ENCODE measurements at places on chromosomes 3 and 15. TPM values are rescaled to one million over a fixed set of nuclear protein-coding genes. Genes with fewer than 3 reads are reported as not detected.

DNA sequence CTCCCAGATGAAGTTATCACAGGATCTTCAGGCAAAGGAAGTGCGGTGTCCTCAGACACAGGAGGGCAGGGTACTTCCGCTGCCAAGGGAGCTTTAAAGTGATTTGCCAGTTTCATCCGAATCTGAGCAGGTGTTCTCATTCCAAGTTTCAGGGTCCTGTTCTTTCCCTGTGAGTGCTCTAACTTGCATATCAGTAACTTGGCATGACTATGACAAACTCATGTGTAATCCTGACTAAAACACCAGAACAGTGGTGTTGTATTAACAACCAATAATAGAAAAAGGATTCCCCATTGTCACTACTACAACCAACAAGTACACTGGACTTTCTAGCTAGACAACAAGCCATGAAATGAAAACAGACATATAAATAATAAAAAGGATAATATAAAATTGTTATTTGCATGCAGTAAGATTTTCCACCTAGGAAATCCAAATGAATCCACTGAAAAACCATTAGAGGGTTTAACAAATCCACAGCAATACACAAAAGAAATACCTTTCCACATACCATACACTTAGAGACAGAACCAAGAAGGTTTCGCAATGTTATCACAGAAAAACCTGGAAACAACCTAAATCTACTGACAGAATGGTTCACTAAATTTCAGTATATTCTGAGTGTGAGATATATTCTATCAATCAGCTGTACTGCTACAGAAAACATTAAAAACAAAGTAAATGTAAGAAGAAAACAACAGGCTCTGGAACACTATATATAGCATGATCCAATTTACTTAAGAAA is 40.9 kb upstream of the RPL35A start:
- H3K27me3 ChIP-seq, result no peaks in the 10 kb centered on the region
- no peak for DNase-seq
- no peaks in the 10 kb centered on the region for H3K36me3 ChIP-seq
- H3K4me3 ChIP-seq, result no peak overlapping the region
- peaks cover 5% of the 10 kb centered on the region for H3K4me1 ChIP-seq

- no peak overlapping the region for H3K27ac ChIP-seq
- H3K27me3 ChIP-seq, result peaks cover 11% of the 10 kb centered on the region
- DNase-seq, result no peak
Observed at GRCh38 chr15:79102595-79102994, 12.0 kb upstream of the RASGRF1 start.

DNA sequence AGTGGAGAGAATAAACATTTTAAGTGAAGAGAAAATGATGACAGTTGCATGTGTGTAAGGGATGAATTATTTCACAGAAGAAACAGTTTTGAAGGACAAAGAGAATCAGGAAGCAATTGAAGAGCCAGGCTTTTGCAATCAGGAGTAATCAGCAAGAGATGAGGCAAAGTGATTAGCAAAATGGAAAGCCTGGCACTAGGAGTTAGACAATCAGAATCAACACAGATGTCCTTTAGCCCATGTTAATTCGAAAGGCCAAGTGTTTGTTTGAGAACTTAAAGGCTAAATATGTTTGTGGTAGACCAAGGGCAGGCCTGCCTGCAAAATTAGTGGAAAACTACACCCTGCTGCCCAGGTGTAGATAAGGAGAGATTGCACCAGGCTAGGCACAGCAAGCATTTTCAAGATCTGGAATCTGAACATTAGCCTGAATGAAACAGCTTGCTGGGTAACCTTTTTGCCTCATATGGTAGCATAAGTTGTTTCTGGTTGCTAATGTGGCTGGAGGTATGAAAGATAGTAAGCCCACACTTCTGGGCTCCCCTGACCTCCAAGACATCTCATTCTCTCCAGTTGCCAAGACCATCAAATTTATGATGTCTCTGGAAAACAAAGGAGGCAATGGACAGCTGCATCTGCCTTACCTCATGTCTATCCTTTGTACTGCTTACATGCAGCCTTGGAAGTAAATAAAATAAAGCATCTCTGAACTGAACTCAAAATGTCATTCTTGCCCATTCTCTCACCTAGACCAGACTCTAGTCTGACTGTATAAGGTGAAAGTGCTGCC is 22.0 kb upstream of the LEKR1 start:
- DNase-seq, result no peak
- no peaks in the 10 kb centered on the region for H3K4me1 ChIP-seq
- H3K4me3 ChIP-seq, result no peak overlapping the region
- no peak overlapping the region for H3K27ac ChIP-seq
- H3K27me3 ChIP-seq, result no peaks in the 10 kb centered on the region

DNA sequence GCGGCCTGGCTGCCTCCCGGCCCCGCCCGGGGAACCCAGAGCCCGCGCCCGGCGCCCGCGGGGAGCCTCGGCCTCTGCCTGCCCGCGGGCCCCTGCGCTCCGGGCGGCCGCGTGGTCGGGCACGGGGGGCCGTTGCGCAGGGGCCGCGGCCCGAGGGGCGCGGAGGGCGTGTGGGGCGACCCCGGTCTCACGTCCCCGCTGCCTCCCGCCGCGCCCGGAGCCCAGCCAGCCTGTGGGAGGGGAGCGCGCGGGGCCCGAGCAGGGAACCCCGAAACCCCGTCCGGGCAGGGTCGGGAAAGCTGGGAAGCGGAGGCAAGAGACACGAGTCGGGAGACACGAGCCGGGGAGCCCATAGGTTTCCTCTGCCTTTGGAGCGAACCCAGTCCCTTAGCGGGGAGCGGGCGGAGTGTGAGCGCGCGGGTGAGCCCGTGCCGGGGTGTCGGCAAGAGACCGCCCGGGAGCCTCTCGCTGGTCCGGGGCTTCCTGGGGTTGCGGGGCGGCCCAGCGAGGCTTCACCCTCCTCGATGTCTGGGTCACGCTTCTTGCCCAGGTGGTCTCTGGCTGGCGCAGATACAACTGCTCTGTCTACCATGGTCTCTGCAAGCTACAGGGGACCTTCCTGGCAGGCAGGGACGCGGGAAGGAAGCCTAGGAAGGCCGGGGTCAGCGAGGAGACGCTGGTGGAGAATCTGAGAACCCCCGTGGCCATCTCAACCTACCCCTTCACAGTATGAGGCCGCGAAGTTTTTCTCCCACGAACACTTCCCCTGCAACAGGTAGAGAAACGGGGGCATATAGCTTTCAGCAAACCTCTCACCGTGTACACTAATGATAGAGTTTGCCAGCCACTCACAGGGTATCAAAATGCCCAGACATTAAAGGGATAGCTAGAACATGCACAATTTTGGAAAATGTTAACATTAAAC is 586 bp downstream of the LRRK1 start:
- no peak for DNase-seq
- H3K27ac ChIP-seq, result peak overlapping the region; percentile 67
- peaks cover 35% of the 10 kb centered on the region for H3K4me1 ChIP-seq
- no peaks in the 10 kb centered on the region for H3K27me3 ChIP-seq
- H3K36me3 ChIP-seq, result no peaks in the 10 kb centered on the region
- H3K4me3 ChIP-seq, result peak overlapping the region; percentile 87

DNA sequence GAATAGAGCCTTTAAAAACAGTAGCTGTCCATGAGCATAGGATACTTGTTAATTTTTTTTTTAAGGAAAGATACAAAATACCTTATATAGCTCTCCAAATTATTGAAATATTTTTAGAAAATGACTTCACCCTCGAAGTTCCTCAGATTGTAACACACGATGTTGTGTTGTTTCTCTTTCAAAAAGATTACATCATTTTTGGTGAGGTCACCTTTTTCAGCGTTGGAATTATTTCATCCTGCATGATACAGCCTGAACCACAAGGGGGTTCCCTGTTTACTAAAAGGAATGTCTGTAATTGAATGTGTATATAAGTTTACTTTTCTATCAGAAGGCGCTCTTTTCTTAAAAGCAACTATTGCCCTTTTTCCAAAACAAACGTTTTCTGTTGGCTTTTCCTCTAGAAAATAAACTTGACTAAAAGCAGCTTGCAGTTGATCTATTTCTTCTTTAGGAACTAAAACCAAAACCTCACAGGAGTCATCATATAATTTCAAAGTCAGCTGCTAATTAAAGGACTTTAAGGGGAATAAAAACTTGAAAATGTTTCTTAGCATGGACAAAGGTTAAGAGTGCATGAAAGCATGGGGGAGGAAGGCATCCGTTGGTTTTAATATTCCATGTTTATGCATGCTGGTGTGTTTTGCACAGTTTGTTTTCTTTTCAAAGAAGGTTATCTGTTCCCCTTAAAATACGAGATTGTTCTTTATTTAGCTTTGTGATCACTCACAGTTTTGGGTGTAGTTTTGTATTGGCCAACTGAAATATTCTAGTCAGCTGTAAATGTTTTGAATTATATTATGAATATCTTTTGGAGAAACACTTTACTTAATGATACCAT is 29.4 kb downstream of the LYSMD4 start:
- no peak overlapping the region for H3K4me3 ChIP-seq
- no peaks in the 10 kb centered on the region for H3K4me1 ChIP-seq

GRCh38 chr3:180085122-180085710 is 48.5 kb upstream of the PEX5L start:
- no peaks in the 10 kb centered on the region for H3K27me3 ChIP-seq
- H3K4me3 ChIP-seq, result no peak overlapping the region
- H3K4me1 ChIP-seq, result no peaks in the 10 kb centered on the region

DNA sequence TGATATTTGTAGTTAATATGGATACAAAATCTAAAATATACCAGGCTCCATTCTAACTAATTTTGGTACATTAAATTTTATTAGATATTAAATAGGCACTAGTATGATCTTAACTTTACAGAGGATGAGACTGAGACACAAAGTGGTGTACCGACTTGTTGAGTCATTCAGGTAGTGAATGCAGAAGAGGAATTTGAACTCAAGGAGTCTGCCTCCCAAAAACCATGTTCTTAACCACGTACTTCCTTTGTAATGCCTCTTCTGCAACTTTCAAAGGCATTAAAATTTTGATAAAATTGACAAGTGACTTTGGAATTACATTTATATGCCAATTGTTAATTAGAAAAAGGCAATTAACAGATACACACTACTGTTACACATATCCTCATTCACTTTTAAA is 61.8 kb downstream of the ZBBX start:
- H3K4me3 ChIP-seq, result no peak overlapping the region
- H3K27ac ChIP-seq, result no peak overlapping the region
- H3K4me1 ChIP-seq, result no peaks in the 10 kb centered on the region
- H3K36me3 ChIP-seq, result no peaks in the 10 kb centered on the region
- no peak for DNase-seq

GRCh38 chr3:105423397-105423796 is 56.7 kb downstream of the ALCAM start:
- no peak for DNase-seq
- no peak overlapping the region for H3K4me3 ChIP-seq
- H3K27me3 ChIP-seq, result no peaks in the 10 kb centered on the region
- no peak overlapping the region for H3K27ac ChIP-seq
- no peaks in the 10 kb centered on the region for H3K36me3 ChIP-seq
- H3K4me1 ChIP-seq, result no peaks in the 10 kb centered on the region

- H3K27me3 ChIP-seq, result no peaks in the 10 kb centered on the region
- H3K4me1 ChIP-seq, result no peaks in the 10 kb centered on the region
- no peak for DNase-seq
- no peak overlapping the region for H3K4me3 ChIP-seq
- H3K36me3 ChIP-seq, result no peaks in the 10 kb centered on the region
Observed at GRCh38 chr3:195365371-195365770, 77.4 kb downstream of the ACAP2 start.

- H3K27me3 ChIP-seq, result no peaks in the 10 kb centered on the region
- no peaks in the 10 kb centered on the region for H3K4me1 ChIP-seq
- H3K27ac ChIP-seq, result no peak overlapping the region
- H3K36me3 ChIP-seq, result no peaks in the 10 kb centered on the region
Observed at GRCh38 chr3:168060317-168060716, 35.4 kb downstream of the GOLIM4 start.

DNA sequence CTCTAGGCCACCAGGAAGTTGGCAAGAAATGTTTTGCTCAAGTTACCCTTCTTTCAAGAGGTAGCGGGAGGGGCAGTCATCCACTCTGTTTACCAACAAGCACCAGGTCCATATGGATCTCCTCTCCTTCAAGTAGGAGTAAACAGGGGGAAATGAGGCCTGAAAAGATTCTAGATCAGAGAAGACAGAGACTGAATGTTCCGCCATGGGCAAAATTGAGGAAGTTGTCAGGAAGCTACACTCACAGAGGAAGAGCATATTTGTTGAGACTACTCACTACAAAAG is 81.6 kb downstream of the KLF15 start:
- H3K27ac ChIP-seq, result no peak overlapping the region
- no peak for DNase-seq
- no peaks in the 10 kb centered on the region for H3K4me1 ChIP-seq
- no peaks in the 10 kb centered on the region for H3K36me3 ChIP-seq
- no peaks in the 10 kb centered on the region for H3K27me3 ChIP-seq
- H3K4me3 ChIP-seq, result no peak overlapping the region

DNA sequence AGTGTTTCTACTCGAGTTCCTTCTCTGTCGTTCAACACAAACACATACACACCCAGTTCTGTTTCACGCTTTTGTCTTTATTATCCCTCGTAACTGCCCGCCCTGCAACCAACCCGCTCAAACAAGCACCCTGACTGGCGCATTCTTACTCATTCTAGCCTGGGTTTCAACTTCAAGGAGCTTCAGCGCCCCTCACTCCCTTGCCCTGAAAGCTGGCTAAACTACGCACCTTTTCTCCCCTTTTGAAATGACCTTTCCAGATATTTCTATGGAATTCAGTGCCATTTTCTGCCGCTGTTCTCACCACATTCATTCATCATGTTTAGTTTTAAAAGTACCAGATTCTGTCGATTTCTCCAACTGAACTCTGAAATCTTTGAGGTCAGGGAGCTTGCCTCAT is 653 bp upstream of the MFSD1 start:
- H3K4me3 ChIP-seq, result peak overlapping the region; percentile 78
- peak; percentile 58 for DNase-seq
- H3K27me3 ChIP-seq, result no peaks in the 10 kb centered on the region
- peaks cover 28% of the 10 kb centered on the region for H3K4me1 ChIP-seq
- peaks cover 5% of the 10 kb centered on the region for H3K36me3 ChIP-seq
- peak overlapping the region; percentile 79 for H3K27ac ChIP-seq

- H3K27ac ChIP-seq, result no peak overlapping the region
- H3K27me3 ChIP-seq, result no peaks in the 10 kb centered on the region
- H3K4me1 ChIP-seq, result no peaks in the 10 kb centered on the region
- no peak for DNase-seq
- no peak overlapping the region for H3K4me3 ChIP-seq
Observed at GRCh38 chr3:38101811-38102443, 35.0 kb downstream of the ACAA1 start.

- H3K36me3 ChIP-seq, result no peaks in the 10 kb centered on the region
- no peaks in the 10 kb centered on the region for H3K27me3 ChIP-seq
- H3K4me3 ChIP-seq, result no peak overlapping the region
- no peaks in the 10 kb centered on the region for H3K4me1 ChIP-seq
- H3K27ac ChIP-seq, result no peak overlapping the region
- no peak for DNase-seq
Observed at GRCh38 chr3:4083225-4084015, 219.7 kb upstream of the SETMAR start.

GRCh38 chr15:46039703-46040102 is 404.9 kb downstream of the SQOR start:
- H3K36me3 ChIP-seq, result no peaks in the 10 kb centered on the region
- DNase-seq, result no peak
- no peak overlapping the region for H3K27ac ChIP-seq
- H3K4me1 ChIP-seq, result no peaks in the 10 kb centered on the region

The DCUN1D1 gene
- 47.1 TPM for total RNA-seq

The TEX9 gene
- 5.7 TPM for total RNA-seq

The GNAT1 gene
- total RNA-seq, result not detected

The PPP1R14D gene
- total RNA-seq, result not detected

The LMCD1 gene
- total RNA-seq, result 18.3 TPM

The RYK gene
- 97.3 TPM for total RNA-seq

The RHCG gene
- total RNA-seq, result not detected

The SENP7 gene
- 32.8 TPM for total RNA-seq
